Motor neuron (in vitro differentiated cells): ENCODE measurements at places on chromosomes 2 and 18. TPM values are rescaled to one million over a fixed set of nuclear protein-coding genes. Genes with fewer than 3 reads are reported as not detected.

Gene UCN
- total RNA-seq = 2.4 TPM in 2 replicates

Gene SLC9A4
- total RNA-seq = 0.10 and 0.62 TPM in 2 replicates

Gene CYTIP
- 0.62 TPM in 1 of 2 replicates, not detected in the other for total RNA-seq

Gene REL
- total RNA-seq = 3.4 and 4.9 TPM in 2 replicates

Gene EPAS1
- total RNA-seq = 0.81 and 1.8 TPM in 2 replicates

Gene PUM2
- 47.5 and 77.0 TPM in 2 replicates for total RNA-seq

DNA sequence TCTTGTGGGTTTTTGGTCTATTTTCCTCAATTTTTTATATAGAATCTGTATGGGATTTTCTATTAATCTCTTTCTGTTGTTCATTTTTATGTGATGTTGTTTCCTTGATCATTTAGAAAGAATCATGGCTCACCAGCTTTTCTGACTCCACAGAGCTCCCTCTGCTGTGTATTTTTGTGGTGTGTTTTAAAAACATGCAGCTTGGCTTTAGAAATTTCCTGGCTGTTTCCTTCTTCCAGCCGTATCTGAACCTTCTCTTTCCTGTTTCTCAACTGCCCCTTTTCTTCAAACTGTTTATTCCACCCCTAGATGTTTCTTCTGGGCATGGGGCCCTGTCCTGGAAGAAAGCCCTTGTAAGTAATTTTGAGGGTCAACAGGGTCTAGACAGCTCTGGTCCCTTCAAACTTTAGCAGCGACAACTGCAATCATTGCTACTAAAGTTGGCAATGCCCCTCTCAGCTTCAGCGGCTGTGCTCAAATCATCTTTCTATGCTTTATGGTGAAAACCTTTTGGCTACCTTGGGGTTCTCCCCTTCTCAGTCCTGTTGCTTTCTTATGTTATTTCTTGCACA, 17.6 kb upstream of the COPS8 start:
- no peak for ATAC-seq

DNA sequence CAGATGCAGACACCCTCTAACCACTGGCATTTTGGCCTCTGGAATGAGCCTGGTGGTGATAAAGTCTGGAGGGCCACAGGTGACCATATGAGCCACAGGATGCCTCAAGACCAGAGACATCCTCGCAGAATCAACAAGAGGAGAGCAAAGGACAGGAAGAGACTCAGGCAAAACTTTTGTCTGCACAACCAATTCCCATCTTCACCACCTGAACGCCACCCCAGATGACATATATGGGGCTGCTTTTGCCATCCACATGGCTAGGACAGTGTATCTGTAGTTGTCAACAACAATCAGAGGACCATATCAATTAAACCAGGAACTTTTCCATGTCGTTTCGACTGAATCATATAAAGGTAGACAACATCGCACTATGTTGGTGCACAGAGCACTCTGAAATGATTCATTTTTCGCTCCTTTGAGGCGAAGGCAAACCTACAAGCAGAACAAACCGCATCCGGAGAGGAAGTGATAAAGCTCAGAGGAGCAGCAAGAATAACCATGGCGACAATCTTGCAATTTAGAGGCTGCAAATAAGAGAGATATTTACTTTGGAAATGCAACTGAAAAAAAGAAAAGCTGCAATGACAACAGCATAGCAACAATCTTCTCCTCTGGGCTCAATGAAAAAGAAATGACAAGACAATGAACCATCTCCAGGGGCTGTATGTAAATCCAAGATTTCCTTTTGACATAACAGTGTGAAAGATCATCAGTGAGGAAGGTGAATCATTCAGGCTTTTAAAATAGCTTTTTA, 204.5 kb downstream of the ARL4C start:
- ATAC-seq = no peak

GRCh38 chr18:44759925-44760342, 79.2 kb downstream of the SETBP1 start:
- no peak for ATAC-seq

- ATAC-seq = no peak
These were observed 28.5 kb upstream of the TNS1 start for GRCh38 chr2:218031261-218031660.

DNA sequence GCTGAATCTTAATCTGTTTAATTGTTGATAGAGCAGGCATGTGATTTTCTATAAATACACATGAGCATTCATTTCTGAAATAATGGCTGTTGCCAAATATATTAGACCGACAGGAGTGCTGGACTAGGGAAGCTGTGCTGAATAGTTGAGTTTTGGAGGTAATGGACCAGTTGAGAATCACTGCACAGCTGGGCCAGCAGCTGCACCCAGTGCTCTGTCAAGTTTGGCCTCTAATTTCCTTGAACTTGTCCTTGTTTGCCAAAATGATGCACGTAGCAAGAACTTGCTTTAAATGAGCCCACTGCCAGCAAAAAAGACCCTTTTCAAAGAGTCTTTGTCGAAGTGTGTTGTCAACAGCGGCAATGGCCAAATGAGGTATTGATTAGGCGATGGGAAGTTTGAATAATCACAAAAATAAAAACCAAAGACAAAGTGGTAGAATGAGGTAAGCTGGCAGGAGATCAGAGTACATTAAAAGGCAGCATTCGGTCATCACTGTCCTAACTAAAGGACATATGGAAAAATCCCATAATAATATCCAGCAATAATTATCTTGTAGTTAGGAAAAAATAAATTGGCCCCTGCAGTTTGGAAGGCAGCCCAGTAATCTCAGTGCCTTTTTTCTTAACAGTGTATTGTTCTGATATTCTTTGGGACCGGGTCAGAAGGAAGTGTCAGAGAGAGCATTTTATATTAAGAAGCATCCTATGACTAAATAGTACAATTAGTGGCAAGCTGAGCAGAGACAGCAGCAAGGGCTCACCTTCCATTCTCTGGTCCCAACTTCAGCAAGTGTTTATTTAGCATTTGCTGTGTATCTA, 126.2 kb downstream of the RAPGEF4 start:
- no peak for ATAC-seq

DNA sequence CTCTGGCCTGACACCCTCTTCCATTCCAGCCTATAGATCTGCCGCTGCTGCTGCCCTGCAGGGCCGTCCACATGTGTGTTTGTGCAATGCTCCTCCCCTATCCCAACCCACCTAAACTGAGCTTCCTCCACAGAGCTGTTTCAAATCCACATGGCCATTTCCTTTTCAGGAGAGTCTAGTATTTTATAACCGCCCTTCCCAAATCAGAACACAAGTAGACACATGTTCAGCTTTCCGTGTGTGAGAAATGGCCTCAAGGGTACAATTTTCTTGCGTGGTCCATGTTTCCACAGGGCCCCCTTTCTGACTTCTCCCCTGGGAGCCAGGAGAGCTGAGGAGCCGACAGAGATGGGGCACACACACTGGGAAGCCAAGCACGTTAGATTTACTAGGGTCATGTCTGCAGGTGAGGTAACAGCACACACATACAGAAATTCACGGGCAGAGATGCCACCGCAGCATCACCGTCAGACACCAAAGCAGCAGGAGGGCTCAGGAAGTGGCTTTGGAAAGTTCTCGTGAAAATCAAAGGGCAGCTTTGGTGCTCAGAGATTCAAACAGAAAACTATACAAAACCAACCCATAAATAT, 102.9 kb upstream of the TGFA start:
- no peak for ATAC-seq

- ATAC-seq = no peak
These were observed 115.9 kb downstream of the INHBB start for GRCh38 chr2:120461546-120462537.

GRCh38 chr18:58671632-58672564, 633 bp downstream of the MALT1 start:
- ATAC-seq = peak; percentile 75

DNA sequence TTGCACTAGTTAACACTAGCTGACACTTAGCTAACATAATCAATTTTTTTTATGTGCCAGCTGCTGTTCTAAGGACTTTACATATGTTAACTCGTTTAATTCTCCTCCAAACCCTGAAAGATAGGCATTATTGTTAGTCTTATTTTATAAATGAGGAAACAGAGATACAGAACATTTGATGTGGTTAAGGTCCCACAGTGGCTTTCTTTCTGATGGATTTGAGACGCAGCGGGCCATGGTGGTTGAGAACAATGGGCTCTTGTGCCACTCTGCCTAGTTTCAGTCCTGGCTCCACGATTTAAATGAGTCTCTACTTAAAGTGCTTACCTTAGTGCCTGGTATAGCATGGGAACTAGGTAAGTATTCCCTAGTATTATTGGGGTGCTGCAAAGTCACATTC, 201.9 kb upstream of the SPRED2 start:
- no peak for ATAC-seq

- ATAC-seq = peak; percentile 16
These were observed 134.0 kb downstream of the MCFD2 start for GRCh38 chr2:46781468-46782189.

DNA sequence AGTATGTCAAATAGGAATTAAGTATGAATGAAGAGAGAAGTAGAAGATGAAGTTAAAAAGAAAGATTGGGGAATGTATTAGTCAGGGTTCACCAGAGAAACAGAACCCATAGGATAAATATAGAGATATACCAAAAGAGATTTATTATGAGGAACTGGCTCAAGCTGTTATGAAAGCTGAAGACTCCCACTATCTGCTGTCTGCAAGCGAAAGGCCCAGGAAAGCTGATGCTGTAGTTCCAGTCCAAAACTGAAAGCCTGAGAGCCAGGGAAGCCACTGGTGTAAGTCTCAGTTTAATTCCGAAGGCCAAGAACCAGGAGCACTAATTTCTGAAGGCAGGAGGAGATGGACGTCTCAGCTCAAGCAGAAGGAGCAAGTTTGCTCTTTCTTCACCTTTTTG, 200.9 kb upstream of the FN1 start:
- ATAC-seq = no peak

- ATAC-seq = no peak
These were observed 58.7 kb downstream of the PAX3 start for GRCh38 chr2:222239945-222240675.
